CD4-positive, alpha-beta T cell treated with Interleukin-15 for 1 hour (primary cell): ENCODE measurements at places on chromosomes 12 and 14.

GRCh38 chr12:19572920-19573558 lies 133.7 kb downstream of the AEBP2 start:
- DNase-seq = no peak

DNA sequence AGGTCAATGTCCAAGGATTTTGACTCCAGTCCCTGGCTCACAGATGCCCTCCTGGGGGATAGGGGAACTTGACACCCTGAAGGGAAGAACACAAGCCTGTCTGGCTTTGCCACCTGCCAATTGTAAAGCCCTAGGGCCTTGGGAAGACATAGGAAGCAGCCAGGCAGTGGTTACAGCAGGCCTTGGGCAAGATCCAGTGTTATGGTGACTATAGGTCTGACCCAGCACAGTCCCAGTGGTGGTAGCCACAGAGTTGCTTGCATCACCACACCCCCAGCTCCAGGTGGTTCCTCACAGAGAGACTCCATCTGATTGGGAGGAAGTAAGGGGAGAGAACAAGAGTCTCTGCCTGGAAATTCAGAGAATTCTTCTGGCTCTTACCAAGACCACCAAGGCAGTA lies 24.2 kb downstream of the OR6C68 start:
- no peak for DNase-seq

DNA sequence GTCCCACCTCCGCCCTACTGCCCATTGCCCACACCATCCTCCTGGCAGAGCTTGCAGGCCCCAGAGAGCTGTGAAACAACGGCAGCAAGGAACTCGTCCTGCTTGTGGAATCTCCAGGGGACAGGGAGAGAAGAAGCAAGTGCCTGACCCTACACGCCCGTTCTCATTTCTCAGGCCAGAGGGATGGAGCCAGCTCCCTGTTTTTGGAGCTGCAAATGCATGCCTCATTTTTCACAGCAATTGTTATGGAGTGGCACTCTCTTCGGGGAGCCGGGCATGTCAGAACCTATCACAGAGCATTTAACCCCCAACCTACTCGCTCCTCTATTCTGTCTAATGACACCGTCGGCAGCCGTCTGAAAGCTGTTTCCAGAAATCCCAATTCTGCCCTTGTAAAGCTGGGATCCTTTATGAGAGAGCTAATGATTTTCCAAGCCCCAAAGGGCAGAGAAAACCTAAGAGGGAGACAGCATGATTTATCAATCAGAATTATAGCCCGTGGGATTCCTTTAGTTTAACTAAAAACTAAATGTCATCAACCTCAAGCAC lies 222.3 kb upstream of the NOS1 start:
- DNase-seq = no peak

DNA sequence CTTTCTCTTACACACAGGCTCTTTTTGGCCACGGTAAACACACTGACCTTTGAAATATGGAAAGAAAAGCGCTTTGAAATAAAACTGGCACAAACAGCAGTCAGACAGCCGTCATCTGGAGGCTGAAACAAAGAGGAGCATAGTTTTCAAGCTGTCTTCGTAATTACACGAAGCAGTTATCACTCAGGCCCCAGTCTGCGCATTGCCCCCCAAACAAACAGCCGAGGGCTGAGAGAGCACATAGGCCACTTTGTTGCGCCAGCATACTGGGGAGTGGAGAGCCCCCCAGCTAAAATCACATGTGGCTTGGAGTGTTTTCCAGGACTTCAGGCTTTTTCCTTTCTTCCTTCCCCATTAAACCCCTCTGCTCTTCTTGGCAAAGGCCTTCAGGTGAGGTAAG lies 142.9 kb upstream of the BTG1 start:
- DNase-seq = no peak

GRCh38 chr14:53295985-53296582 lies 143.0 kb upstream of the DDHD1 start:
- no peak for DNase-seq

GRCh38 chr14:36579573-36580140 lies 2.8 kb downstream of the NKX2-8 start:
- DNase-seq = no peak

GRCh38 chr14:69842686-69843420 lies 36.4 kb upstream of the SMOC1 start:
- DNase-seq = no peak

- DNase-seq = no peak
Measured at GRCh38 chr14:51823706-51824105, 36.7 kb upstream of the GNG2 start.

- DNase-seq = no peak
Measured at GRCh38 chr14:56112781-56113180, 5.4 kb upstream of the PELI2 start.

DNA sequence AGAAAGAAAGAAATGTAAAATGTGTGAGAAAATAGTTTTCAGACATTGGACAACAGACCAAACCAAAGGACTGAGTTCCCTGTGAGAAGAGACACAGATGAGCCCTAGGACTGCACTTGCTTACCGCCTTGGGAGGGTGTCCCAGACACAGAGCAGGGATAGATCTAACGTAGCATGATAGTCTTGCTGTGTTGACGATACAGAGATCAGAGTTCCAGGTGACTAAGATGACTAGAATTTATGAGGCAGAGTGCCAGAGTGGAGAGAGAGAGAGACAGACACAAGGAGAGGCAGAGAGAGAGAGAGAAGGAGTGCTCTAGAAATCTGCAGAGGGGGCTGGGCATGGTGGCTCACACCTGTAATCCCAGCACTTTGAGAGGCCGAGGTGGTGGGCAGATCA lies 148.2 kb upstream of the LMNTD1 start:
- DNase-seq = no peak
